Mesangial cell (primary cell): ENCODE measurements at places on chromosomes 2 and 18. TPM values are rescaled to one million over a fixed set of nuclear protein-coding genes. Genes with fewer than 3 reads are reported as not detected.

The LONRF2 gene
- total RNA-seq: 0.49 and 1.9 TPM in 2 replicates

The CD302 gene
- total RNA-seq: 1.3 and 1.6 TPM in 2 replicates

The LYG2 gene
- total RNA-seq: not detected in 2 replicates

The MBD1 gene
- 62.7 and 68.6 TPM in 2 replicates for total RNA-seq

The ATP5F1A gene
- total RNA-seq: 429 and 441 TPM in 2 replicates

The SLC11A1 gene
- 0.63 TPM in 1 of 2 replicates, not detected in the other for total RNA-seq

The ARHGAP25 gene
- 0.13 TPM in 1 of 2 replicates, not detected in the other for total RNA-seq

The ANTXR1 gene
- 23.1 and 40.9 TPM in 2 replicates for total RNA-seq
